ENCODE measurements at places on chromosomes 13 and 19.

GRCh38 chr13:111370570-111371535 is 50.4 kb downstream of the TEX29 start:
- DNase-seq, result no peak

GRCh38 chr13:70469077-70469476 is 360.8 kb upstream of the KLHL1 start:
- no peak for DNase-seq

DNA sequence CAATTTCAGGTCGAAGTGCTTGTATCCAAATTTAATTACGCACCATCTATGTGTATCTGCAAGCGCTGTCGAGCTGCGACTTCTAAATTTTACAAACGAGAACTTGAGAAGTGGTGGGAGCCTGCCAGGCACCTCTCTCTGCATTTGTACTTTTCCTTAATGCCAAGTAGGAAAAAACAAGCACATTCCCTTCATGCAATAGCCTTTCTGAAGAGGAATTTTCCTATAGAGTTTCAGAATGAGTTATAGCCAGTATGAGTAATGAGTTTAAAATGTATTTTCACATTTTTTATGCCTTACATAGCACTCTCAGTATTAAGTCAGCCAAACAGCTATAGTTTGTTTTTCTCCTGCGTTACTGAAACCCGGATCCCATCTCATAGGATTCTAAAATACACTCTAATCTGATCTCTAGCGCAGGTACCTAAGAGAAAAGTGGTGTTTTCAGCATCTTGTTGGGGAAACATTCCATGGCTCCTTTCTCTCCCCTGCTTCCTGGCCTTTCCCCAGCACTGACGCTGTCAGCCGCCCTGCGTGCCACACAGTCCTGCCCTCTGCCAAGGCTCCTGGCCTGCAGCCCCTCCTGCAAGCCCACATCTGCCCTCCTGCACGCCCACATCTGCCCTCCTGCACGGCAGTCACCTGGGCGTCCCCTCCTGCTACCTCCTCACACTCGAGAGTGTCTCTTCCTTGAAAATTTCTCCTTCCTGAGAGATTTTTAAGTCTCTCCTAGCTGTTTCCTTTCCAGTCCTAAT is 526.9 kb downstream of the MYO16 start:
- no peak for DNase-seq

- DNase-seq, result no peak
Observed at GRCh38 chr13:39811051-39811450, 155.6 kb downstream of the COG6 start.

GRCh38 chr13:20195801-20196200 is 3.1 kb upstream of the GJB2 start:
- DNase-seq, result no peak

DNA sequence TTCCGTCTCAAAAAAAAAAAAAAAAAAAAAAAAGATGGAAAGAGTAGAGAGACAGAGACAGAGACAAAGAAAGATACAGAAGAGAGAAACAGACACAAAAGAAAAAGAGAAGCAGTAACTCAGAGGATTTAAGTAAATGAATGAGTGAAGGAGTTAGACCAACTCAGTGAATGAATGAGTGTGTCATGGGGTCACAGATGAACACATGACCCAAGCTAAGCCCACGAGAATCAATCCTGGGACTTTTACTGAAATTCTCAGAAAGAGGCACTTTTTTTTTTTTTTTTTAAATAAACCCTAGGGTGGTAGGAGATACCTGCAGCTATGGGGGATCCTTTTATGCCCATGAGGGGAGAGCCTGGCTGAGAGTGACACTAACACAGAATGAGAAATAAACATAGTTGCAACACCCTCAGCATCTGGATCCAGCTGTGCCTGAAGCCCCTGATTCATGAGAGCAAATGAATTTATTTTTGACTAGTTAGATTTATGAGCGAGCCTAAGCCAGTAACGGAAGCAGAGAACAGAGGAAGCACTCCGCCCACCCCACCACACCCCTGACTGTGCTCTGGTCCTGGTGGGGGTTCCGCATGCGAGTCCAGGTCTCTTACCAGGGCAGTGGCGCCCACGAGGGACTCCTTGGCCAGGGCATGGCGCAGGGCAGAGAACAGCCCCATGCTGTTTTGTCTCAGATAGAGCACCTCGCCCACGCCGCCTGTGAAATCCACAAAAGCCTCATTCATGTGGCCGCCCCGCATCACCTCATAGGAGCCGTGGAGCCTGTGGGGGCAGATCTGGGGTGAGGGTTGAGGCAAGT is 4.6 kb downstream of the CAPN12 start:
- DNase-seq, result no peak

DNA sequence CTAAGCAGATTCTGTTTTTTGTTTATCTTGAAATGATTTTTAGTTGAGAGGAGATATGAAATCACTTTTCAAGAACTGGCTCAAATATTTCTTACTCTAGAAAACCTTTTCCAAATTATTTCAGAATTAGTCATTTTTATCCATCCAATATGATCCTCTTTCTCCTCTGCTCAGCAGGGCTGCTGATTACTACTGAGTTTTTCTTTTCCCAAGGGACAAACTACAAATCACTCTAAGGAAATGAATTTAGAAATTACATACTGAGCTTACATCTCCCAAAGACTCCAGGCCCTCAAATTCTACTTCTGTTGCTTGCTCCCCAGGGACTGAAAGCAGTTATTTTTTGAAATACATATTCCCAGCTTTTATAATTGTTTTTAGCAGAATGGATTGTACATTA is 87.4 kb upstream of the UFM1 start:
- no peak for DNase-seq

- no peak for DNase-seq
Observed at GRCh38 chr13:31174018-31174417, 12.3 kb upstream of the HSPH1 start.

DNA sequence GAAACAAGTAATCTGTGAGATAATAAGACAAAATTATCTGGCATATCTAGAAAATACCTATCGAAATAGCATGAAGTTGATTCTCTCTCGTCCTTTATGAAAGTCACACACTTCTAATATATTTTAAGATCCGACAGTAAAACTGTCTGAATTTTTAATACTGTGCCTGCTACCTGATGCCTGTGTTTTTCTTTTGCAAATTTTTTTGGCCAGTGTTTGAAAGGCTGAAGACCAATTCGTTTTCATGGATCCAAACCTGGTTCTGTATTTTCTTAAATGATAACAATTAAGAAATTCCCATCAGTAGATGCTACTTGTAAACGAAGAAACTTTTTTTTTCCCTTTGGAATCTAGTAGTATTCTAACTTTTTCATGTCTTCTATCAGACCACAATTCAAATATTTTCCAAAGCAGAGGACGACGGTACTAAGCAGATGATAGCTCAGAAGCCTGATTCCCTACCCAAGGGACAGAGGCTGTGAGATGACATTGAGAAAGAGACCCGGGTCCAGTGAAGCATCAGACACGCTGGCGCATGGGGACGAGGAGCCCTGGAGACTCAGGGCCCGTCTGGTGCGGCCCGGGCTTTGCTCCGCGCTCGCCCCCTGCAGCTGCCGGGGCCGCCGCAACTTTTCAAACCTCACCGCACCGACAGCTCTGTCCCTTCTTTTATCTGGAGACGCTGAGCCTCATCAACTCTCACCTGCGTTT is 49.5 kb upstream of the PABPC3 start:
- DNase-seq, result no peak

GRCh38 chr13:112219740-112220139 is 152.8 kb downstream of the SOX1 start:
- no peak for DNase-seq

GRCh38 chr19:5623397-5624017 is 624 bp downstream of the SAFB start:
- no peak for DNase-seq

DNA sequence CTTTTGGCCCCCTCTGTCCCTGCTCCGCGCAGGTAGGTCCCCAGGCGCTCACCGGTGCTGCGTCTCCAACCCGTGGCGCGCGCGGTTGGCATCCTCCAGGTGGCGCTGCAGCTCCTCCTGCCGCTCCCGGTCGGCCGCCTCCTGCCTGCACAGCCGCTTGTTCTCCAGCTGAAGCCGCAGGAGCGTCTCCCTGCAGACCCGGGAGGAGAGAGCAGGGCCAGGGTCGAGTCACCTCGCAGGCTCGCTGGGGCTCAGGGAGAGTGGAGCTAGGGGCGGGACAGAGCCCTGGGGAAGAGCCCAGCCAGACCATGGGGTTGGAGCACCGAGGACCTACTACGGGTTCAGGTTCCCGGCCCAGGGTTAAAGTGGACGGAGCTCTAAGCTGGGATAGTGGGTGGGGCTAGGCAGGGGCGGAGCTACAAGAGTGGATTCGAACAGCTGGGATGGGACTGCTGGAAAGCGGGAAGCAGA is 9.3 kb downstream of the HOOK2 start:
- no peak for DNase-seq

DNA sequence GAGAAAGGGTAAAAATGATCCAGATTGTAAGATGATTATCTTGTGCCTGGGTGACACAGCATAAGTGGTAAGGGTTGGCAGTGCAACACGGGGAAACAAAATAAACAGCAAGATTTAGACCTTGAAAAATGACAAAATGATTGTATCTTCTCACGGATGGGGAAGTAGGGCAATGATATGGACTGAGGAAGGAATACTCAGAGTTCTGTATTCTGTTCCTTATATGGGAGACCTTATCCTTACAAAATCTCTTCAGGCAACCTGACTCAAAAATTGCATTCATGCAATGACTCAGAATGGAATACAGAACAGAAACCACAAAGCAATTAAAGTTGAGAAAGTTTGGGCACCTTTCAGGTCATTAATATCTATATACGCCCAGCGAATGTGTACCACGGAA is 149.0 kb downstream of the HS6ST3 start:
- no peak for DNase-seq

DNA sequence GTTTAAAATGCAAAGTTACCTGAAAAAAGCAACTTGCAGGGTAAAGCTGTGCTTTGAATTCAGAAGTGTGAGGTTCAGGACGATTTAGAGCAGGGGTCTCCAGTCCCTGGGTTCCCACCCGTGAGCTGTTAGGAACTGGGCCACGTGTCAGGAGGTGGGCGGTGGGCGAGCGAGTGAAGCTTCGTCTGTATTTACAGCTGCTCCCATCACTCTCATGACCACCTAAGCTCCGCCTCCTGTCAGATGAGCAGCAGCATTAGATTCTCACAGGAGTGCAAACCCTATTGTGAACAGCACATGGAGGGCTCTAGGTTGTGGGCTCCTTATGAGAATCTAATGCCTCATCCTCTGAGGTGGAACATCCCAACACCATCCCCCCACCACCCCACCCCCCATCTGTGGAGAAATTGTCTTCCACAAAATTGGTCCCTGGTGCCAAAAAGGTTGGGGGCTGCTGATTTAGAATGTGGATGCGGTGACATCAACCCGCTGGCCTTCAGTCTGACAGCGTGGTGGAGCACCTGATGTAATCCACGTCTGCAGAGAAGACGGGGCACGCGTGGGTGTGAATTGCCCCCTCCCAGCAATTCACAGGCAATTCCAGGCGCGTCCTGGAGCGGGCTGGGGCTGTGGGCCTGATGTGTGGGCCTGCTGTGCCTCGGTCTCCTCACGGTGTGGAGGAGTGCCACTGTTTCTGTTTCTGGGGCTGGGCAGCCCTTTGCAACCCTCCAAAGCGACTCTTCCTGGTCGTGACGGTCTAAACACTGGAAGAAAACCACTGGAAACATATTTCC is 214.0 kb upstream of the SOX1 start:
- DNase-seq, result no peak

All from LNCaP clone FGC (cell line).